Activated T-cell treated with anti-CD3 and anti-CD28 coated beads, Interleukin-2, amount 50 U/mL, for 72 hours (primary cell): ENCODE measurements at places on chromosomes 16 and 17. TPM values are rescaled to one million over a fixed set of nuclear protein-coding genes. Genes with fewer than 3 reads are reported as not detected.

Gene MYBBP1A
- 44.5 TPM for total RNA-seq

Gene KCNH4
- total RNA-seq, result 0.26 TPM

Gene MRC2
- total RNA-seq, result 14.2 TPM

Gene SLC9A5
- total RNA-seq, result 7.6 TPM

Gene MYH11
- not detected for total RNA-seq

Gene CASKIN2
- 4.1 TPM for total RNA-seq

Gene NPIPA5
- total RNA-seq, result 0.39 TPM

Gene ABCA3
- 13.7 TPM for total RNA-seq

Gene ARL5C
- total RNA-seq, result 0.12 TPM

Gene ALOXE3
- total RNA-seq, result not detected

Gene ACBD4
- 17.9 TPM for total RNA-seq

Gene STX4
- total RNA-seq, result 54.7 TPM

Gene SDK2
- 0.26 TPM for total RNA-seq

Gene GRAPL
- total RNA-seq, result 2.8 TPM

Gene UBE2G1
- total RNA-seq, result 64.3 TPM

Gene CDRT15L2
- total RNA-seq, result not detected
